Esophagus squamous epithelium (tissue), 5 donors: ENCODE measurements at places on chromosomes 2 and 18.

GRCh38 chr2:19046986-19047780, 311.2 kb downstream of the OSR1 start:
- DNase-seq, result no peak

- no peak for DNase-seq
Observed at GRCh38 chr2:205474741-205475415, 207.4 kb upstream of the NRP2 start.

DNA sequence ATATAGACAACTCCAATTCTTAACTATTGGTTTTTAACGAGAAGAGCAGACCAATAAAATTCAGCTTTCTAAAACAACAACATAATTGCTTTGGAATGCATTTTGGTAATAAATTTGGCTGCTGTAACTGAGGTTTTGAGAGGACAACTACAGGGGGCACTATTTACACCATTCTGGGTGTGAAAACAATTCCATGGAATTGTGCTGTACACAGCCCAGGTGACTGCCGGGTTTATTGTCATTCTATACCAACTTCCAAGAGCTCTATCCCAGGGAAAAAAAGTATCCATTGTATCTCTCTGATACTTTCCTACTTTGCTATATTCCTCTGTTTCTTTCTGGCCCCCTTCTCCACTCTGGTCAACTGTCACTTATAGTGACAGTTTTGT, 38.4 kb downstream of the IRS1 start:
- no peak for DNase-seq

DNA sequence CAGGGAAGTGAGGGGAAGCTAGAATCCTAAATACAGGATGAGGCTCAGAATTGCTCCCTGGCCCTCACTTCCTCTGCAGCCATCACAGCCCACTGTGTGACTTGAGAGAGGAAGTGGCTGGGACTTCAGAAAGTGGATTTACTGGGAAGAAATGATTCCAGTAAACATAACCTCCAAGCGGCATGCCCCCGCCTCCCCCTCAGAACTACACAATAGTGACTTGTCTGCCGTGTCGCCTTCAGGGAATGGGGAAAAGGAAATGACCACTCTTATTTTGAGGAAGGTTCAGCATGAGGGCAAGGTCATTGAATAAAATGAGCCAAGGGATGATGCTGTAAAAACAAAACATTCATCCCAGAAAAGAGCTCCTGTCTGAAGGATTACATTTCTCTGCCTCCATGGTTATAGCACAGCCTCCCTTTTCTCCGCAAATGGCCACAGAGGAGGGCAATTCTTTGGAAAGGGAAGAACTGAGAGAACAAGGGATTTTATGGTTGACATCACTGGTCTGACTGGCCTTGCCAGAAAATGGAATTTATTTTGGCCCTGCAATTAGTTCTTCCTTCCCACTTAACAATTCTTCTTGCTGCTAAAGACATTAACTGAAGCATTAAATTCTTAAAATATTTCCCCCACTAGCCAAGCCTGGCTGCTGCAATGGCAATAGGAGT, 78.9 kb upstream of the DAPL1 start:
- DNase-seq, result no peak

GRCh38 chr2:2681711-2682251, 350.7 kb upstream of the MYT1L start:
- DNase-seq, result no peak

- DNase-seq, result no peak
Observed at GRCh38 chr2:172643142-172643541, 87.3 kb downstream of the PDK1 start.

GRCh38 chr2:235054919-235055318, 103.1 kb downstream of the SH3BP4 start:
- DNase-seq, result no peak

DNA sequence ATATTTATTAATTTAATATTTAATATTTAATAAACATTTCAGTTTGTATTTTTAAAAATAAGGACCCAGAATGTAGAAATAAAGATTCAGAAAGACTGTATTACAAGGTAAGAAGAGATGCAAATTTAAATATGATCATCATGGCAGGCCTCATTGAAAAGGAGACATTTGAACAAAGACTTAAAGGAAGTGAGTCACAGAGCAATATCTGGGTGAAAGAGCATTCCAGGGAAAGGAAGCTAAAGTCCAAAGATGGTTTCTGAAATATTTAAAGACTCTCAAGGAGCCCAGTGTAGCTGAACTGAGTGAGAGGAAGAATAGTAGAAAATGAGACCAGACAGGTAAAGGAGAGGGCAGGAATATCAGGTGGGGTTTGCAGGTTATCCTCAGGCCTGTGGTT, 5.9 kb downstream of the SCYGR4 start:
- no peak for DNase-seq

DNA sequence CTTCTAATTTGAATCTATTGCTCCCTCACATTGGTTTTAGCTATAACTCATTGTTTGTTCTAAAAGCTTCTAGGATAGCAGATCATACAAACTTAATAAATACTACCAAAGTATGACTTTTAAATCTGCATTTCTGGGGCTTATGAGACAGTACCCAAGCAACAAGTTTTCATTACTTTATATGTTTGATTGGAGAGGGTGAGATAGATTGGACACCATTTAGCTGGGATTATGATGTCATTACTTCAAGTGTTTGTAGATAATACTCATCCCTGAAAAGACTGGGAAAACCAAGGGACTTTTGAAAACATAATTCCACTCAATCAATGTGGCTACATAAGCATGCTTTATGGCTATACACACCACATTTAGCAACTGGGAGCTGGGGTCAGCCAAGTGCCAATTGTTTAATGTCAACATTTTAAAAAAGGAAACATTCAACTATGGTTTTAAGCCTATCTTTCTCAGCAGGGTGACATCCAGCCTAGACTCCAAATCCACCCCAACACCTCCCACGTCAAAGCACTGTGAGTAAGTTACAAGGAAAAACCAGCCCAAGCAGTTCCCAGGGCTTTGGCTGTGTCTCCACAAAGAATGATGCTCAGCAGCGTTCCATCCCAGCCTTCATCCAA, 119.9 kb downstream of the ETAA1 start:
- DNase-seq, result no peak

DNA sequence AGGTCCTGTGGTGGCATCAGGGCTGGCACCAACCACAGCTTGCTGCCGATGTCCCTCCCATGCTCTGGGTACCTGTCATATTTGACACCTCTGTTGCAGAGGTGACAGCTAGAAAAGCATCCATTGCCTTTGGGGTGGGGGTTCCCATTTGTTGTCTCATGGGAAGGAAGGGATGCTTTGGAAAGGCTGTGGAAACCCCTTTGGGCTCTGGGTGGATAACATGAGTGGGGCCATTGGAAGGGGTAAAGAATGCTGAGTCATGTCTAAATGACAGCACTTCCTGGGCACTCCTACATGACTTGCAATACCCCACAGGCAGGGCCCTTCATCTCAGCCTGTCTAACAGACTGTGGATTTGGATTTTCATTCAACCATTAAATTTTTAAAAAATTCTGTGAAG, 27.8 kb downstream of the CTIF start:
- DNase-seq, result no peak

- DNase-seq, result no peak
Observed at GRCh38 chr2:72955228-72956049, 38.1 kb downstream of the EMX1 start.

GRCh38 chr2:192016265-192016664, 169.4 kb upstream of the CAVIN2 start:
- DNase-seq, result no peak

- DNase-seq, result no peak
Observed at GRCh38 chr2:7384773-7385349, 467.6 kb downstream of the RNF144A start.

DNA sequence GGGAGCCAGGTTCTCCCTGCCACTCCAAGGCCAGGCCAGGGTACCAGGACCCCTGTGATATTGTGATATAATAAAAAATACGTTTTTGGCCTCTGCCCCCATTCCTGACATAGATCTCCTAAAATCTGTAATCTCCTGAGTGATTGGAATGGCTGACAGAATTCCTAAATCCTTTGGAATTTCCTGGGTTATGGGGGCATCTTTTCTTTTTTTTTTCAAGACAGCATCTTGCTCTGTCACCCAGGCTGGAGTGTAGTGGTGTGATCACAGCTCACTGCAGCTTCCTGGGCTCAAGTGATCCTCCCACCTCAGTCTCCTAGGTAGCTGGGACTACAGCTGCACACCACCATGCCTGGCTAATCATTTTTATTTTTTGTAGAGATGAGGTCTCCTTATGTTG, 26.2 kb upstream of the TUBB6 start:
- DNase-seq, result no peak

DNA sequence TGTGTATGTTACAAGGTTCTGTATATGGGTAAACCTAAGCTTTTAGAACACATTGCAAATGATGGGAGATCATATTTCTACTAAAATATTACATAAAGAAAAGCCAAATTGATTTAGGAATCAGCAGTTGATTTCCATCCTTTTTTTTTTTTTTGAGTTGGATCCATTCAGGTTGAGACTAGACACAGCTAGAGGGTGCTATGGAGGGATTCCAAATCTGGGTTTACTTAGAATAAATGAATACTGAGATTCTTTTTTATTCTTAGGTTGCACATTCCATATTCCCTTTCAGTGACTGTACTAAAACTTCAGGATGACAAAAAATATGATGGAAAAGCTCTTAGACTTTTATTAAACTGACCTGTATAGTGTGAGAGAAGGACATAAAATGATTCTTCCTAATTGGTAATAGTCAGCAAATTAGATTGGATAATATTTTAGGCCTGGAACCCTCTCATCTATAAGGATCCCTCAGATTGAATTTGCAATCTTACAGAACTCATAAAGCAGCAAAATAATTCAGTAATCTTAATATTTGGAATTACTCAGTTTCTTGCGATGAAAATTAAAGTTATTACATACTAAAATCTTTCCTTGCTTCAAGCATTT, 183.3 kb upstream of the SESTD1 start:
- DNase-seq, result no peak

DNA sequence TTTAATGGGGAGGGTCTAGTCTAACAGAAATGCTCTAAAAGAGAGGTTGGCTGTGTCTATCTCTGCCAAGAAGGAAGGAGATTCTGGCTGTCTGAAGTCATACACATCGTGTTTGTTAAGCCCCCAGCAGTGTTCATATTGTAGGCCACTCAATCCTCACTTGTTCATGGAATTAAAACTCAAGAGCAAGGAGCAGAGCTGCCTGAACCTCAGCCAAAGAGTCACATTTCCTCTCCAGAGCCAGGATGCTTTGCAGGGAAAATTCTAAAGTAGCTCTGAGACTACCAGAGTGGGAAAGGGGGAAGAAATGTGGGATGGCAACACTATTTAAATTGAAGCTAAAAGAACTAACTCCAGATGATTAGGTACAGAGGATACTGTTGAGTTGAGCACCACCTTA, 190.7 kb upstream of the CXCR4 start:
- DNase-seq, result no peak

GRCh38 chr2:158923180-158923594, 45.3 kb upstream of the TANC1 start:
- no peak for DNase-seq

DNA sequence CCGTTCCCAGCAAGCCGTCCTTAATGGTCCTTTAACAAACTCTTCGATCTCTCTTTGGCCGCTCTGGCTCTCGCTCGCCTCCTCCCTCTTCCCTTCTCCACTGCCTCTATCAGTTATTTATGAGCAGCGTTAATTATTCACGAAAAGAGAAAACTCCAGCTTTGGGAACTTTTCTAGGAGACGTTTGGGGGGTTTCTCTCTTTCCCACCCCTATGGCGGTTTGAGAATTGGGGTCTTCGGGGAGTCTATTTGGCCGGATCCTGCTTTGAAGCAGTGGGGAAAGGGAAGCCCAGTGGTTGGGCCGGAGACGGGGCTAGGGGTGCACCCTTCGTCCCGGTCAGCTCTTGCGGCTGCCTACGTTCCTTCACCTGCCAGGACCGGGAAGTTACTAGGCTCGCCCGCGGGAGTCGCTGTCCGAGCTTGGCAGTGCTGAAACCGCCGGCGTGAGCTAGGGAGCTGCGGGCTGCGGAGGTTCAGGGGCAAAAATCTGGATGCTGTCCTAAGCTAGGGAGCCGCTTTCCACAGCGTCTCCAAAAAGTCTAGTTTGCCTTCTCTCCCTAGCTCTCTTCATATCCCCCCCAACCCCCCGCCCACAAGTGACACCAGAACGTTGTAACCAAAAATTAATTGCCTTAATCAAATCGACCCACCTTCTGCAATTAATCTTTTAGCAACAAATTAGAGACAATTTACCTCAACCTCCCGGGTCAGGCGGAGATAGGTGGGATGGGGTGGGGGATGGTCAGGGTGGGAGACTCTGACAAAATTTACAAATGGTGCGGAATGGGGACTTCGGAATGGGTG, 8.9 kb upstream of the SKOR2 start:
- no peak for DNase-seq

DNA sequence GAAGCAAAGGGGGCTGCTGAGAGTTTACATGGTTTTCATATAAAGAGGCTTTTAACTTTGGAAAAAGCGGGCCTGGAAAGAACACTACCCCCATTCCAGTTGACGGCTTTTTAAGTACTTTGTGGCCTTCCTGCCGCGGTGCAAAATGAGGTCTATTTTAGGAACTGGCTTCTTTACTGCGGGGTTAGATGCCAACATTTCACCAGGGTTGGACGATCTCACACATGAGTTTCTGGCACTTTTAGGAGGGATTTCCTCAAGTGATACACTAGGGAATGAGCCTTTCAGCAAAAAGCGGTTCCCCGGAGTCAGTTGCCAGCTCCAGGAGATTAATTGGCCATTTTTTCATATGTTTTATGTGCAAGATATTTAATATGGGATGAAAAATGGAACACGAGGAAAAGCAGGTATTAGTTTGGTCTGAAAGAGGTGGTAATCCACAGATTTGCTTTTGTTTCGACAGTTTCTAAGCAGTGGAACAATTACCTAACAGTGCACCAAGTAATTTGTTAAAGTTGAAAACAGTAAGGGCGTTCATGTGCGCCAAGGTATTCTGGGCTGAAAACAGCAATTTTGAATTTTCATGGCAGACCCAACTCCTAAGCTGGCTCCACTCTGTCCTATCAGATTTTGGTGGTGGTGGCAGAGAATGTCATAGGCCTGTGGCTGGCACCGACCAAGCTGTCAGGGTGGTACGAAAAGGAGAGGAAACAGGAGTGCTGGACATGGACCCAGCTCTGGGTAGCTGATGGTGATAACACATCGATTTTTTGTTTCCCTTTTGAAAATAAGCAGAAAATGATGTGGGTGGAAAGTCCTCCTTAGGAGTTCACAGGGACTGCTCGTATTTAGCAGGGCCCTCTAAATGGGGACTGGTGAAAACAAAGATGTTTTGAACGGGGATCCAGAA, 55.6 kb upstream of the FZD5 start:
- no peak for DNase-seq

DNA sequence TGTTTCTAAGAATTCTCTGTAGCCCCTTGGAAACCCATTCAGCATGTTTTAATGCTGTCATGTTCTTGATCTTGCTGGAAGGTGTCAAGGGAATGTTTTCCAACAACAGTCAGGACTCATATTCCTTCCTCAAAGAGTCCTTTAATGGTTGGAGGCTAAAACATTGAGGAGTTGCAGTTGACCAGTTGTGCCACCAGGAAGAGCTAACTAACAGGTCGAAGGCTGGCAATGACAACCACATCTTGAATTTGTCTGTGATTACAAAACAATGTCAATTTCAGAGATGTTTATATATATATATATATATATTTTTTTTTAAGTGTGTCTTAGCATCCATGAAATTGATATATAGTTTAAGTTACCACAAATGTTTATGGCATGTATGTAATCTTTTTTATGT, 151.5 kb downstream of the INO80D start:
- no peak for DNase-seq
